Esophagus muscularis mucosa (tissue), 4 donors: ENCODE measurements at places on chromosomes 6 and 20. TPM values are rescaled to one million over a fixed set of nuclear protein-coding genes. Genes with fewer than 3 reads are reported as not detected.

Gene BPI
- 0.66 TPM for total RNA-seq

Gene FNDC11
- 0.50 TPM for total RNA-seq

DNA sequence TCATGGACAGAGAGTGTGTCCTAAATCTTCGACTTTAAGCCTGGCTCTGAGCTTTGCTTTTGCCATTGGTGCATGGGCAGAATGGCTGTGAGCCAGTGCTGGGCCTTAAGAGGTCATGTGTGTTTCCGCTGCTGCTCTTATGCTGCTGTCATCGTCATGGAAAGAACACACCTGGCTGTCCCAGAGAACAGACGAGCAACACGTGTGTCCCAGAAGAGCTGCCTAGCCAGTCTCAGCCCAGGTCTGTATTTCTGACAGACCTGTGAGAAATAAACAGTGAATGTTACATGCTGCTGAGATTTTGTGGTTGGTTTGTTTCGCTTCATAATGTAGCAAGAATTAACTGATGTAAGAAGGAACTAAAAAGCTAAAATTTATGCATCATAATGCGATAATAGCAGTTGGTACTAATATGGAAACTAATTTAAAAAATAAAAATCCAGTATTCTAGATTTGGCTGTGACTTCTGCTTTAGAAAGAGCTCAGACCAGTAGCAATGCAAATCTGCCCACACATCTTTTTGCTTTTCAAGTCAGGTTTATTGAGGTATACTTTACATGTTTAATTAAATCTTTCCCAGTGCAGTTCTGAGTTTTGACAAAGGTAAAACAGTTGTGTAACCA, 11.5 kb upstream of the SCP2D1 start:
- no peak for DNase-seq

Gene EPHA7
- total RNA-seq: 158 TPM

DNA sequence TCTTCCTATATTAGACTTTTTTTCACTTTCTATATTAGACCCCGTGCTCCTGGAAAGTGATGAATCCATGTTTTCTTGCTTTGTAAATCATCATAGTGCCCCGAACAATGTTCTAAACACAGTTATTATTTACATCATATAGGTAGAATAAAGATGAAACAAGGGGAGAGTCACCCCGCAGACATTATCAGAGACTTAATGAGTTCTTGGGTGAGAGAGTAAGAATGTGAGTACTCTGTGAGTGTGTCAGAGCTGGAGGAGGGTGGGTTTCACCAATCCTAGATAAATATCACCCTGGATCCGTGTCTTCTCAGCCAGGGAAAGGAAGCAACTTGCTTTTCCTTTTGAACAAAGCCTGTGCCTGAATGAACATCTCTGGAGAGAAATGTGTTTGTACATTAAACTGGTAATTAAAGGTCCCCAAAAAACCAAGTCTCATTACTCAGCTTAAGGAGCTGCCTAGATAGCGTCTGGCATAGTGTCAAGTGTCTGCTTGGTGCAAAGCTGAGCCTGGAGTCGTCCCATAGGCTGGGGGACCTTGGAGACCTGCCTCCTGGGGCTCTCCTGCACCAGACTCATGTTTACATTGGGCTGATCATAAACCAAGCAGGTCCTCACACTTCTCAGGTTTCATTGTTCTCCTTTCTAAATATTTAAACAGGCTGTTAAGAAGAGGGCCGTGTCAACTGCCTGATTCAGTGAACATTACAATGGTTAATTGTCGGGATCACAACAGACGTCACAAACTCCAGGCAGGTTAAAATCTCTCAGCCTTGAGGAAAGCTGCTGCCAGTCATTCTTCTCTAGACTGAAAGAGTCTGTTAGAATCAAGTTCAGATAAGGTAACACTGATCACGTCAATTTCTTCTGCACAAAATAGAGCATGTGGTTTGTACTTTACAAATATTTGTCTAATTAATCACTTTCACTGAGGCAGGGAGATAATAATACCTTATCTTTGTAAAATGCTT, 179.7 kb upstream of the MYLIP start:
- DNase-seq: no peak

GRCh38 chr20:39458452-39458851, 496.3 kb downstream of the DHX35 start:
- no peak for DNase-seq

Gene TMEM217
- 0.26 TPM for total RNA-seq

DNA sequence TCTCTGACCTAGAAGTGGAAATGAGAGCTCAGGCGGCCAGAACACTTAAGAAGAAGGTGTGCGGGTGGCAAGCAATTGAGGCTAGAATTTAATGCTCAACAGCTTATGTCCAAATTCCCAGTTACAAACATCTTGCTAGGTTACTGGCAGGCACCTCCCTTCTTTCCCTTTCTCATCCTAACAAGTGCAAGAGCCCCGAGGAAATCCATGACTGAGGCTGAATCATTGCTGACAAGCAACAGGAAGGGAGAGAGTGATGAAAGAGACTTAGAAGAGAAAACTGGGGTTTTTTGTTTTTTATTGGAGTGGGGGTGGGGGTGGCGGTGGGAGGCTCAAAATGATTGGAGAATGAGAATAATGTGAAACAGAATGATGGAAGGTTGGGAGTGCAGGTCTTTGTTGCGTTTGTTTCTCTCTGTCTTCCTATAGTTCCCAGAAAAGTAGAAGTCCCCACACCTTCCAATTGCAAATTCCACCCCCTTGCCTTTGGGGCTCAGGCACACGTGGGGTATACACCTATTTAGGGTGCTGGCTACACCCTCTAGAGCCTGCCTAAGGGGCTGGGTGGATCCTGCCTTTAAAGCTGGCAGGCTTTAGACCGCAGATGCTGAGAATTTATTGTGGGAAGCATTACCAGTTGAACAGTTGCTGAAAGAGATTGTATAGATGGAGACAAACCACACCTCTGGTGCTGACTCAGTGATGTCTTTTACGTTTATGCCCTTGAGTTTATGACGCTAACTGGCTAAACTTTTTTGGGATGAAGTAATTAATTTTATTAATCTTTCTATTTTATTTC, 1.4 kb downstream of the FAM83B start:
- DNase-seq: no peak

GRCh38 chr20:35776513-35777101, 4.8 kb downstream of the PHF20 start:
- no peak for DNase-seq

- DNase-seq: no peak
Measured at GRCh38 chr6:100347901-100348550, 116.7 kb downstream of the SIM1 start.

GRCh38 chr6:163764565-163764964, 350.0 kb downstream of the QKI start:
- no peak for DNase-seq

Gene LHFPL5
- total RNA-seq: not detected

Gene SPEF1
- total RNA-seq: not detected

- DNase-seq: no peak
Measured at GRCh38 chr6:129490521-129491255, 219.3 kb downstream of the ARHGAP18 start.

DNA sequence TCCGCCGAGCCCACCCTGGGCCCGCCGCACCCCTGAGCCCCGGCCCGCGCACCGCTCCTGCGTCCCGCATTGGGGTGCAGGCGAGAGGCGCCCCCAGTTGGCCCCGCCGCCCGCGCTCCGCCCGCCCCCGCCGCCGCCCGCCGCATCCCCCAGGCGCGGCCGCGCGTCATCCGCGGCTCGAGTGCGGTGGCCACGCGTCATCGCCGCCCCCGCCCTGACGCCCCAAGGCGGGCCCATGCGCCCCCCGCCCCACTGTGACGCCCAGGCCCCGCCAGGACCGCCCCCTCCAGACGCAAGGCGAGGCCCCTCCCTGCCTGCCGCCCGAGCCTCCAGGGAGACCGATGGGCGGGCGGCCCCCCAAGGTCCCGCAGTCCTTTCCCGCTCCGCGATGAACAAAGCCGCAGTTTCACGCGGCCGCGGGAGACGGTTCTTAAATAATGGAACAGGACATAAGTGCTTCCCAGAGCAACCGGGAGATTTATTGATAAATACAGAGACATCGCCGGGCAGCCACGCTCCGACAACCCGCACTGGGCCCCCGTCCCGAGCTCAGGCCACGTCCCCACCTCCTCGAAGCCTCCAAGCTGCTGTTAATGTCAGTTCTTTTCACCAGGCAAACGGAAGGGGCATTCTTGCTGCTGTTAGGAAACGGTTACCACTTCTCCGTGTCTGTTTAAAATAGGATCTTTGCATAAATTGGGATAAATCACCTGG, at the start of gene ANKRD60:
Gene ANKRD60, minus strand, starts transcription at position 170 of the 714 bp plus-strand sequence. Its CDS starts 0 bp downstream, at position 170.
- DNase-seq: no peak

- no peak for DNase-seq
Measured at GRCh38 chr20:44642203-44643153, 9.0 kb downstream of the ADA start.

GRCh38 chr6:137401088-137401487, 93.1 kb downstream of the OLIG3 start:
- peak; percentile 34 for DNase-seq

GRCh38 chr20:57785061-57785460, 75.2 kb upstream of the PMEPA1 start:
- no peak for DNase-seq

DNA sequence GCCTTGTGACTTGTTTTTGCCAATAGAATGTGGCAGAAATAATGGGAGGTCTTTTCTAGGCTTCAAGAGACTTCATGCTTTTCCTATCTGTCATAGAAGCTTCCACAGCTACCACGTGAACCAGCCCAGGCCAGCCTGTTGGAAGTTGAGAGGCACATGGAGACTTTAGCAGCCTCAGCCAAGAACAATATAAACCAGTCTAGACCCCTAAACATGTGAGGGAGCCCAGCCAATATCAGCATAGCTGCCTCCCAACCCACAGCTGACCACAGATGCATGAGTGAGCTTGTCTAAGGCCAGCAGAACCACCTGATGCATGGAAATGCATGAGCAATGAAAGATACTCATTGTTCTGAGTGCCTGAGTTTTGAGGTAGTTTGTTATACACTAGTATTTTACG, 540.7 kb upstream of the BTBD3 start:
- no peak for DNase-seq

Gene C6orf163
- total RNA-seq: 1.2 TPM

DNA sequence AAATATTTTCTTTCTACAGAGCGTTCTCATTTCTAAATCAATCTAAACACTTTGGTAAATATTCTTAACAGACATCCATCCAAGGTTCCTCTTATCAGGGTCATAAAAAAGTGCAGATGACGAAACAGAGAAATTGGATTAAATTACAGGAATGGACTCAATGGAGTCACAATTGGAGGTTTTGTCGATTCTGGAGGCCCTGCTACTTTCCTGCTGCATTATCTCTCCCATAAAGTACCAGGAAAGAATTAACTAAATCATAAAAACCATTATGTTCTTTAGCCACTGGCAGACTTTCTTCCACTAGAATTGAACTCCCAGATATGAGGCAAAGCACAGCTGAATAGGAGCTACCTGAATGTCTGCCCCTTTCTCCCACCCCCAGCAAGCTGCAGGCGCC, 610.6 kb downstream of the HDGFL1 start:
- no peak for DNase-seq

- peak; percentile 74 for DNase-seq
Measured at GRCh38 chr6:150491131-150491810, 108.4 kb upstream of the PLEKHG1 start.

GRCh38 chr6:160792708-160793107, 90.7 kb downstream of the PLG start:
- no peak for DNase-seq

Gene PNLDC1
- not detected for total RNA-seq

DNA sequence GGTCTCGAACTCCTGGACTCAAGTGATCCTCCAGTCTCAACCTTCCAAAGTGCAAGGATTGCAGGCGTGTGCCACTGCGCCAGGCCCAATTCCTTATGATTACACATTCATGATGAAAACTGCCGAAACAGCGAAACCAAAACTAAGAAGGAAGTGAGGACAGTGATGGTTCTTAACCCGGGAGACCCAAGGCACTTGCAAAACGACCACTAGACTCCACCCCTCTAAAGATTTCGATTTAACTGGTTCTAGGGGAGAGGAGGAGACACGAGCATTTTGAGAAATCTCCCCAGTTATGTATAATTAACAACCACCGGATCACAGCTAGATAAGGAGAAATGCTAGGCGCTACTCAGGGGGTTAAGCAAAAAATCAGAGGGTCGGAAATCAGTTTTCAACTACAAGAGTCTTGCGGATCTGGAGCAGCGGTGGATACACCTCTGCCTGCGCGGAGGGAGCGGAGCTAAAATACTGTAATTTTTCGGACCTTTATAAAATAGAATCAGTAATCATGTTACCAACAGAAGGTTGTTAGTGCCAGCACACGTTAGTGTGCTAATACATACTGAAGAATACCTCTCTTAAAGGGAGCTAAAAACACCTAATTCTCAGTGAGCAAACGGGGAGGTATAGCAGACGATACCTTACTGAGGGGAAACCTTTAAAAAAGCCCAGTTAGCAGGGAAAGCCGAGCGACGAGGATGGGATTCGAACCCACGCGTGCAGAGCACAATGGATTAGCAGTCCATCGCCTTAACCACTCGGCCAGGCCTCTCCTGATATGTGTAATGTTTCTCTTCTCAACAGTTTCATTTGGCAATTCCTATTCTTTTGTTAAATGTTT, 60.0 kb upstream of the BTN3A2 start:
- DNase-seq: no peak

Gene GTSF1L
- not detected for total RNA-seq

Gene FKBP1C
- not detected for total RNA-seq

- no peak for DNase-seq
Measured at GRCh38 chr6:132456700-132457143, 55.4 kb upstream of the MOXD1 start.

Gene ARFRP1
- 34.1 TPM for total RNA-seq

GRCh38 chr6:166600931-166601330, 14.5 kb upstream of the RAMACL start:
- no peak for DNase-seq

Gene GNRH2
- total RNA-seq: not detected

- no peak for DNase-seq
Measured at GRCh38 chr6:100763617-100764241, 117.4 kb downstream of the ASCC3 start.

Gene BRPF3
- 21.5 TPM for total RNA-seq

DNA sequence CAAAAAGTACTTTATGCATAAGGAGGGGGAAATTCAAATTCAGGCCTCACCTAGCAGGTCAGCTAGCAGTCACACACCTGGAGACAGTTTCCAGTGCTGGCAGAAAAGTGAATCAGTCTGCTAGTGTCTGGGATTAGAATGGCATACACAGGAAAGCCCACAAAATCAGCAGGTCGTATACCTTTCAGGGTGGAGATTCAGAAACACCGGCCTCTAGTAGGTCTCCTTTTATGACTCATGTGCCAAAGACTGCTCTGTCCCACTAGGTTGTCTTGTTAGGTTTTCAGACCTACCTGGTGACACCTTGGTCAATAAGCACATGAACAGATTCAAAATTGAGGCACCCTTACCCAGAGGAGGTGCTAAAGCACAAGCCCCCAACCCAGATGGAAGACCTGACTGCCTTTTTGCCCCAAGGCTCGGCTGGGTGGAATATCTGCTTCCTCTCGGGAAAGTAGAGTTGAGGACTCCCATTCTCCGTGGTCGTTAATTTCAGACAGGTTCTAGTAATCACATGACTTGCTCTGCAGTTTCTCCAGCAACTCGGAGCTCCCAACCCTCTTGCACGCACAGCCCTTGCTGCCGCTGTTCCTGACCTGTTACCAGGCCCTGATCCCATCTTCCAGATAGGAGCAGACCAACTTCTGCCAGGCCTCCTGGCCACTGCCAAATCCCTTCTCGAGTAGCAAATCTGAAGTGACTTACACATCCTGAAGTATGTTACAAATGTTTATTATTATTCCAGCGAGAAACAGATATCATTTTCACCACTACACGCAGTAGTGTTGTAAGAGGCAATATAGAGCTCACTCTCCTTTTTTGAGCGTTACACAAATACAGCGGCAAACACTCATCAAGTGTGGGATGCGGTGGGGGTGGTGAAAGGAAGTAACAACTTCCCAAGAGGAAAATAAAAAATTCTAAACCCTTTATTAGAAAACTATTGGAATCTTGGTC, 46.6 kb downstream of the AGPAT4 start:
- DNase-seq: no peak

Gene SLC35D3
- 0.11 TPM for total RNA-seq
